Erythroblast (primary cell): ENCODE measurements at places on chromosomes 5 and 9.
A peak's percentile ranks its signal among the peaks of the same experiment; 100 is the strongest.

DNA sequence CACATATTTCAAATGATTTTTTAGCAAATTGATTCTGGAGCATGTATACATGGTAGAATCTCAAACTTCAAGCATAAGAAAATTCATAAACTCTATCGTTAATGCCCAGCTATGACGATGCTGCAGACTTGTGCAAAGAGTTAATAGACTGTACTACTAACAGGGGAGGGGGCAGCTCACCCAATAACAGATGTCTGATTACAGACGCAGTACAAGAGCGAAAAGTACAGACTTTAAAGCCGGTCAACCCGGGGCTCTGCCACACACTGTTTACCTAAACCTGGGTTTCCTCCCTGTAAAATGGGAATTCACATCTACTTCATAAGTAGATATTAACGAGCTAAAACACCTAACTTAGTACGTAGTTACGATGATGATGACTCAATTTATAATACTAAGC, 651 bp downstream of the TRIM23 start:
- peak; percentile 42 for DNase-seq

DNA sequence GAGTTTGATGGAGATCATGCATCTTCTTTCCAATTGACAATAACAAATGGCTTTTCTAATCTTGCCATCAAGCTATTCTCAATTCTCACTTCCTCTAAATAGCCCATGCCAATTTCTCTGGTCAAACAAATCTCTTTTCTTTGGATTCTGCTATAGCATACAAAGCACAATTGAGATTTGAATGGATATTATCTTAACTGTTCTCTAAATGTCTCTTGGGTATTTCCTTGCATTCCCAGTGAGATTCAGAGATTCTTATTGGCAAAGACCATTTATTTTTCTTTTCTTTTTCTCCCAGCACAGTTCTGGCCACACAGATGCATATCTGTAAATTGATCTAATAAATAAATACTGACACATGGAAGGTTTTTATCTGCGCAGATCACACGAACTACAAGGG, at the start of gene OR1N2:
Gene OR1N2, plus strand, starts transcription at position 301 of the 400 bp plus-strand sequence. CDS start 100 bp downstream, outside the sequence.
- no peak for DNase-seq

DNA sequence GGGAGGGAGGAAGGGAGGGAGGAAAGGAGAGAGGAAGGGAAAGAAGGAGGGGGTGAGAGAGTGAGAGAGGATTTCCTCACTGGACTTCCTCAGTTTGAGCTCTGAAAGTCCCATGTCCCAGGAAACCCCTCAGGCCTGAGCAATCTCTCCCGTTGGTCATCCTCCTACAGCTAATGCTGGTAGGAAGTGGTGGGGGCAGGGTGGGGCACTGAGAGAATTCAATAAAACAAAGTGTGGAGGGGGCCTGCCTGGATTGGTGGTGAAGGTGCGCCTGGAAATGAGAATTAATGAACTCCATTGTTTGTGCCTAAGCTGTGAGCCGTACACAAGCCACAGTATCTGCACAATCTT, 195.0 kb downstream of the RGS3 start:
- DNase-seq = no peak

DNA sequence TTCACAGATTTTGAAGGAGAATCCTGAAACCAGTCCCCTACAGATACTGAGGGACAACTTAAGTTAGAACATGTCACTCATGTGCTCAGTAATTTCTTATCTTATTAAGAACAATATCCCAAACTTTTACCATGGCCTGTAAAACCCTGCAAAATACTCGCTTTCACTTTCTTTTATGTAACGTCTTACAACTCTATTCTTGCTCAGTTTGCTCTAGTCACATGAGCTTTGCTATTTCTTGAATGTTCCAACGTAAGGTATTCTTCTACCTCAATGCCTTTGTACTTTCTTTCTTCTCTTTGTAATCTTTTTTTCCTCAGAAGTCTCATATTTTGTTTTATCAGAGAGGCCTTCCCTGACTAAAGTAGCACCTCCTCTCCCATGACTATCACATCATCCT, 14.1 kb downstream of the TMEM38B start:
- DNase-seq = no peak

DNA sequence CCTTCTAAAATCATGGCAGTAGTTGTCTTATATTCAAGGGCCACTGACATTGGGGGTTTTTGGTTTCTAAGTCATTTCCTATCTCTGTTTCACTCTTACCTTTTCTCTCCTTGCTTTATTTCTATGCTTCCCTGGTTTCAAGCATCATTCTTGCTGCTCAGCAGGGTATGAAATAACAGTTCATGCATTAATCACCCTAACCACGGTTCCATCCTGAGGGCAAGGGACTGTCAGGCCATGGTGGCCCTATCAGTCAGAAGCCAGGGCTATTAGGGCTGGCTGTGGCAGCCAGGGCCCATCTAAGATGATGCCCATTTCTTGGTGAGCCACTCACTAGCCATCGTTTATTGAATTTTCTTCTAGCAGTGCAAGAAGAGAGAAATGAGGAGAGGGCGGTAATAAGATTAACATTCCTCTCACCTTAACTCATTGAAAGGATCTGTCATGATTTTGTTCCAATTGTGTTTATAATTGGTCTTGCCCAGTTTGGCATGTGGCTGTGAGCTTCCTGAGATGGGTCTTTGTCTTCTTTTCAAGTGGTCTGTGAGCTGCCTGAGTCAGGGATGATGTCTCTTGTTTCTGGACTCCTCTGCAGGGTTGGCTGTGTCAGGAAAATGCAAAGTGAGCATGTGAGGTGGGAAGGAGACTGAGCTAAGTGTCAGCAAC, 45.2 kb downstream of the CYSTM1 start:
- no peak for DNase-seq

GRCh38 chr9:131113655-131114054, 11.7 kb upstream of the NUP214 start:
- no peak for DNase-seq

DNA sequence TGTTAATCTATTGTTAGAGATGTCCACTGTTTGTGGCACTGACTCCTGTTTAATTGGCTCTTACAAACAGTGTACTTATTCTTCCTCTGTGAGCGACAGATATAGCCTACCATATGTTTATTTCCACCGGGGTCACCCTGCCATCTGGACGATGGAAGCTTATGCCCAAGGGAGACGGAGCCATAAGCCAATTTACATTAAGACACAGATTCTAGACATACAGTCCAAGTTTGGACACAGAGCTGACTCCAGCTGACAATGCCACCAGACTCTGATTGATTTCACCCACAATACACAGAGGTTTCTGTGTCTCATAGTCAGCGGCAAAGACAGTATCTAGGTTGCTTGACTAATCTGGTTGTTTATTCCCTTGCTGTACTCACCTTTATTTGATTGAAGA, 198.9 kb downstream of the ENC1 start:
- DNase-seq = no peak

DNA sequence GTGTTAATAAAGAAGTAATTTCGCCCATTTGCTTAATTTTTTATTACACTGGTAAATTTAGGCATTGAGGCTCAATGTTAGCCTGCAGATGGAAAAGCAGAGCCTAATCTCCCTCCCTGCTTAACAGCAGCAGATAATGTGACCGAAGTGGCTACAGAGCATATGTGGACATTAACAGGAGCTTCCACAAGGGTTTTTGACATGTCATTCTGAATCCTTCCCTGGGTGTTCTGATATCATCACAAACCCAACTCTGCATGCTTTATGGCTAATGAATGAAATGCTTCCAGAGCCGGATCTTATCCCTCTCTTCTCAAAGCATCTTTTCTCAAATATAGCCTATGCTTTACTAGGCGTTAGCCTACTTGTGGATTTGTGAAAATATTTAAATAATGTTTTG, 208.6 kb downstream of the CAAP1 start:
- DNase-seq = no peak

- DNase-seq = no peak
These were observed 118.1 kb upstream of the TARS1 start for GRCh38 chr5:33322632-33323031.

DNA sequence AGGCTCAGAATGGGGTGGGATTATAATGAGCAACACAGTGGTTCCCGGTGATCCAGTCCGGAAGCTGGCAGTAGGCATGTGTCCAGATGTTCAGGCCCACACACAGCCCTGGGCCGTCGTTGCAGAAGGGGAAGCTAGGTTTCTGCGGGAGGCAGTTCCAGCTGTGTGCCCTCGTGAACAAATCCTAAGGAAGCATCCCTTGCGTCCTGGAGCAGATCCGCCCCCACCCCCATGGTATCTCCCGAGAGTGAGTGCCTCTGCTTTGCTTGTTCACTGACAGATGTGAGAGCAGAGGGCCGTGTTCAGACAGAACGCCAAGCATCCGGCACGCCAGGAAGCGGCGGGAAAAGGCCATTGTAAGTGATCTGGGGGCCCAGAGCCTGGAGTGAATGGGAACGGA, 104.8 kb downstream of the PDE6A start:
- no peak for DNase-seq

DNA sequence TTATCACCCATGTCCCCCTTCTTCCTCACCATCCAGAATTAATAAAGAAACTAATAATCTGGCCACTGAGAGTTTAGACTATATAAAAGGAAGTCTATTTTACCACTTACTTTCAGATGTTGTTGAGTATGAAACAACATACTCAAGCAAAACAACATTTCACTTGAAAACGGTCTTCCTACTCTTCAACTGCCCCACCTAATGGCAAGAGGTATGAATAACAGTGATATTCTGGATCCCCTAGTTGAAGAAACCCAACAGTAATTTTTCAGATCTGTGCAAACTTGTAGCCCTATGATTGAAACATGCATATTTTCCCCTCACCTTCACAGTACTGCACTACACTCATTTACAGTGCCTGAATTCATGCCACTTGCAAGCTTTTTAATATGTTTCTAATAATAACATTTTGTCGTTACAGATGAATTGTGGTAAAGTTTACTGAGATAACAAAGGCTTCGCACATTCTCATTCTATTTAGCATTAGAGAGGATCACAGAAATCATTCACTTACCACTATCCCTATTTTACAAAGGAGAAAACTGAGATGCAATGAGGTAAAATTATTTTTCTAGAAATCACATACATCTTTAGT, 267.9 kb upstream of the PDE4D start:
- peak; percentile 1 for DNase-seq

DNA sequence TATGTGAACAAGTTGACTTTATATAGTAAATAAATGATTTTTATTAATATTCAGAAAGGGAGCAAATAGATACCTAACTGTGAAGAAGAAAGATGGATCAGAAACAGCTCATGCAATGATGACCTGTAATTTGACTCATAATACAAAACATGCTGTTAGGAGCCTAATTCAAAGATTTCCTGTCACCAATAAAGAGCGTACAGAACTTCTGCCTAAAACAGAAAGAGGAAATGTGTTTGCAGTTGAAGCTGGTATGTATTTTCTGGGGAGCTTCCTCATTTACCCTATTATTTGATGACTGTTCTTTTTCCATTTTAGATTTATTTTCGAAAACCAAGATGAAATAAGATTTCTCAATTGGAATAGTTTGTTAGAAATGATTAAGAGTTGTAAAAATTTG, 11.4 kb downstream of the YTHDC2 start:
- no peak for DNase-seq

DNA sequence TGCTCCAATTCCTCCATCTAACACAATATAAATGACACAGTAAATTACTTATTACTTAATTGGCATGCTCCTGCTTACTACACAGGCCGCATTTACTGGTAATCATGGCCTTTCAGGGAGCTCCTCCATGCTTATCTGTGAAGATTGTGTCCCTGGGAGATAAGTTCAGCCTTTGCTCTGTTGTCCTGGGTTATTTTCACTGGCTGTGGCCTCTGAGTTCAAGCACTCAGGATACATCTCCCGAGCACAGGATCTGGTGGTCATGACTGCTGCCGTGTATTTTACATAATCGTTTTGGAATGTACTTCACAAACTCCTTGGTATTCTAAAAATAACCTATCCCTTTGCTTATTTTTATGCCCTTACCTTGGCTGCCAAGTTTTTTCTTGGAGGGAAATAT, 215.7 kb downstream of the ICE1 start:
- no peak for DNase-seq

DNA sequence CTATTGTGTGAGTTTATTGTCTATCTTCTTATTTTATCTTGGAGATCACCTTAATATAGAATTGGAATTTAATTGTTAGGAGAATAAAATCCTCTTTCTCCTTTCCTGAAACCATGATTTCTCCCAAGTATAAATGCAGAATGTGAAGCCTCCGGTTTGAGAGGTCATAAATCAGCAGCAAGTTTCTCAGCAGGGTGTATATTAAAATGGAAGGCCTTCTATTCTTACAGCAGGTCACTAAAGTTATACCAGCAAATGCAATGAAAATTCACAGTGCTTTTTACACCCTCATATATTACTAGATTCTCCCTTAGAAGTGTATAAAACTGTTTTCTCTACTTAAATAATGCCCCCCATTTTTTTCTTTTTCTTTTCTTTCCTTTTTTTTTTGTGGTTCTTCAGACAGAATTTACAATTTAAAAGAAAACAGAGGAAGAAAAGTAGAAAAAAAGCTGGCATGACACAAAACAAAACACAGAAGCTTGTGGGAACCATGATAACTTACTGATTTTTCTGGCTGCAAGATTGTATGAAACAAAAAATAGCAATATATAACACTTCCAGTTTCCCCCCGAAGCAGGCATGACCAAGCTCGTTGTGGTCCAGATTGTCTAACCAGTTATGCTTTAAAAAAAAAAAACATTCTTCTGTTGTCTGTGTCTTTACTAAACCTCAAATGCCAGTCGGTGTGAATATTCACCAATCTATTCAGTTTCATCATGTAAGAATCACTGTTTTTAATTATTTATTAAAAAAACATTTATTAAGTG, 211.2 kb downstream of the RAB3C start:
- DNase-seq = no peak

- DNase-seq = no peak
These were observed 181.3 kb upstream of the ZNF608 start for GRCh38 chr5:124927735-124928134.

DNA sequence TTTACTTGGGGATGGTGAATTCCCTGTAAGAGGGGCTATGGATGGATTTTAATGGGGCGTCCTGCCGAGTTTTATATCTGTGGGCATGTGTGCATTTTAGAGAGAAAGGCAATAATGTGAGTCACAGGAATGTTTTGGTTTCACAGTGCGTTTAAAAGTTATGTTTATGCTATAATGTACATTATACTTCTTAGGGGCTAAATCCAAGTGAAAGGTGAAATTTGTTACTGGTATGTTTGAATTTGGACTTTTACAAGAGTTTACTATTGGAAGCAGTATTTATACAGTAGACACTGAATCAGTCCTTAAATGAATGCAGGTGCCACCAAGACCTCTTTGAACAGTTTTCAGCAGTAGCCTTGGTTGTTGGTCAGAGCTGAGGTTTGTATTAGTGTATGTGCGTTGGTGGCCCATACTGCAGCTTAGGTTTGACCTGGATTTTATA, 5.6 kb downstream of the JMY start:
- no peak for DNase-seq

DNA sequence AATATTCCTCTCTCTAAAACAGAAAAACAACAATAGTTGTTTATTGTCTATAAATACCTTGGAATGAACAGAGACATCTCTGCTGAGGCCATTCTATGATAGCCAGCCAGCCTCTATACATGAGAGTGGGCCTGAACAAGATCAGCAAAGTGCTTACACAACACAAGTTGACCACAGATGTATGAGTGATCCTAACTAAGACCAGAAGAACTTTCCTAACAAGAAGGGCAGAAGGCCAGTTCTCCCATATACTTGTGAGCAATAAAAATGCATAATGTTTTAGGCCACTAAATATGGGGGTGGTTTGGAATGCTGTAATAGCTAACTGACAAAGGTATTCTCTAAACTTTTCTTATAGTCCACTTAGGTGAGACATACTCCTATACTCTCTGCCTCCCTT, 345.7 kb downstream of the SPATA31D1 start:
- DNase-seq = no peak

- no peak for DNase-seq
These were observed 26.4 kb downstream of the ADAMTSL2 start for GRCh38 chr9:133560944-133561343.

GRCh38 chr5:9173281-9174048, 372.4 kb downstream of the SEMA5A start:
- DNase-seq = no peak
